ENCODE measurements at places on chromosomes 7 and 10.

- no peak for DNase-seq
These were observed 28.1 kb upstream of the NEUROD6 start for GRCh38 chr7:31368620-31369019.

GRCh38 chr10:34102237-34102673, 712.8 kb downstream of the PARD3 start:
- no peak for DNase-seq

GRCh38 chr7:80883154-80884025, 35.5 kb downstream of the SEMA3C start:
- no peak for DNase-seq

DNA sequence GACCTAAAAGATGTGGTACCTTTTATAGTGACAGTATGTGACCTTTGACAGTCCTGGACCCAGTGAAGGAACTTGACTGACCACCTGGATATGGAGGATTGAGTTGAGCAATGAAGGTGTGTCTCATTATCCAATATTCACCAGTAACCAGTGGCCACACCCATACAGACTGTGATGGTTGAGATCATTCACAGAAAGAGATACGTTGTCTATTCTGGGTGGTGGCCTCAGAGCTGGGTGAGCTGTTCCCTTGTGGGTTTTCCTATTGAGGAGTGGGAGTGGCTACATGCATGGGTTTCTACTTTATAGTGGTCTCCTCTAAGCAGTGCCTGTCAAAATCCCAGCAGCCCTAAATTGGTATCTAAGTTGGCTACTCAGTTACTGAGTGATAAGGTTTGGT, 507.4 kb downstream of the SORCS3 start:
- no peak for DNase-seq

DNA sequence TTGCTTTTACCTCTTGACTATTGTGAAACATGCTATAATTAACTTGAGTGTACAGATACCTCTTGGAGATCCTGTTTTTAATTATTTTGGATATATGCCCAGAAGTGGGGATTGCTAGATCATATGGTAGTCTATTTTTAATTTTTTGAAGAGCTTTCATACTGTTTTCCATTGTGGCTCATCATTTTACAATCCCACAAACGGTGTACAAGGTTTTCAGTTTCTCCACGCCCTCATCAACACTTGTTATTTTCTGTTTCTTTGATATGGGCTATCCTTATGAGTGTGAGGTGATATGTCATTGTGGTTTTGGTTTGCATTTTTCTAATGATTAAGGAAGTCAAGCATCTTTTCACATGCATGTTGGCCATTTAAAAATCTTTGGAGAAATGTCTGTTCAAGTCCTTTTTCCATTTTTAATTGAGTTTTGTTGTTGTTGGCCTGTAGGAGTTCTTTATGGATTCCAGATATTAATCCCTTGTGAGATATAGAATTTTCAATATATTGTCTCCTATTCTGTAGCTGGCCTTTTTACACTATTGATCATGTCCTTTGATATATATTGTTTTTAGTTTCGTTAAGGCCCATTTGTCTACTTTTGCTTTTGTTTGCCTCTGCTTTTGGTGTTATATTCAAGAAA, 7.5 kb downstream of the AGK start:
- peak; percentile 84 for DNase-seq

DNA sequence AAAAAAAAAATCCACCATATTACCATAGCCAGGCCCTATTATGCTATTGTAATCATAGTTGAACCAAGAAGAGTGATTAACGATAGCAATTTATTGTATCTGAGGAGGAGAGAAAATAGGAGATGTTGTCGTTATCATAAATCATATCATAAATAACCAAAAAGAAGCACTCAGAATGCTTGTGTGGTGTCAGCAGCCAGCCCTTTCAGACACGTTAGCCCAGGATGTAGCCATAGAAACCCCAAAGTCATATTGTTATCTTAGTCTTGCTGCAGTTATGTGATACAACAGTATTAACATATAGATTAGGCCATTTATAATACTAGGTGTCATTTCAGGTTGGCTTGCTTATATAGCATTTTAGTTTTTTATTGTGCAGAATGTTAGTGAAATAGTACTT, 102.2 kb upstream of the GATA3 start:
- no peak for DNase-seq

- DNase-seq: no peak
These were observed 153.5 kb downstream of the ELFN1 start for GRCh38 chr7:1823376-1824150.

GRCh38 chr7:38317515-38317914, 44.1 kb upstream of the TARP start:
- DNase-seq: no peak

DNA sequence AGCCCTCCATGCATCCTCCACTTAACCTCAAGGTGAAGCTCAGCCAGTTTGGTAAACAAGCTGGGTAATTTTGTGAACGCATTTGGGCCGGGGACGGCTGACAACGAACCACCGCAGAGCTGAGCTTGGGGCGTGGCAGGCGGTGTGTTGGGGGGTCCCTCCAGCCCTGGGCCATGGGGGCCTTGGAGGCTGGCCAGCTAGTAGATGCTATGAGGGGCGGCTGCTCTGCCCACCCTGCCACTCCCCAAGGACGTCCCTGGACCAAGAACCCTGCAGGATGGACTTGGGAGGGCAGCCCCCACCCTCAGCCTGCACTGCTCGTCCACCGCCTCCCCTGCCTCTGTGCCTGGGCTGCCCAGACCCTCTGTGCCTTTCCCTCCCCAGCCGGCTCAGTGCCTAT, 12.0 kb upstream of the SCART1 start:
- DNase-seq: no peak

GRCh38 chr7:71933426-71933825, 478.7 kb downstream of the CALN1 start:
- no peak for DNase-seq

GRCh38 chr7:84744385-84744784, 442.5 kb downstream of the SEMA3D start:
- DNase-seq: no peak

DNA sequence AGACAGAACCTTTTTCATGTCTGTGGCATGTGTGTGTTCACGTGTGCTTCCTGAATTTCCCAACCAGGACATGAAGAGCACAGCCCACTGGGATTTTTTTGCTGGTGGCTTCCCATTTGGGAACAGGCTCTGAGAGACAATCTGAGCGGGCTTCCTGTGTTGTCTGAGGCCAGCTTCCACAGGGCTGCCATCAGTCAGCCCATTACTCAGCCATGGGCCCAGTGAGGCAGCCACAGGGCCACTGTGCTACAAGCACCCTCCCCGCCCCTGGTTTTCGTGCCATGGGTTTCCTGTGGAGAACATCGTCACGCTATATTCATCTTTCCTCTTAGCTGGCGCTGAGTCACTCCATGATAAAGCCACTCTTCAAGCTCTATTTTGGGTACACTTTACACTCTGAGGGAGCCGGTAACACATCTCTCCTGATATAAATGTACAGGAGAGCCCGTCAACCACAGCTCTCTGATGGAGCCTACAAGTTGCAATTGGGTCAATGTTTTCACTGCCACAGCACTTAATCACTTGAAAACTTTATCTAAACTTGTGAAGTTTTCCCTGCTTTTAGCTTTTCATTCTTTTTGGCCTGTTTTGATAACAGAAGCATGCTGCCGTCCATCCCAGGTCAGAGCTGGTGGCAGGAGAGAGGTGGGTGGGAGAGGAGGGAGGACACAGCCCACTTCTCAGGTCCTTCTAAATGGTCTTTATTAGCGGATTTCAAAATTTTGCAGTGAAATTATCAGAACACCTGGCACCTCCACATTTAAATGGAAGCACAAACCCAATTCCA, 96.9 kb downstream of the HIPK2 start:
- DNase-seq: no peak

GRCh38 chr10:118868589-118868988, 113.8 kb upstream of the CACUL1 start:
- no peak for DNase-seq

DNA sequence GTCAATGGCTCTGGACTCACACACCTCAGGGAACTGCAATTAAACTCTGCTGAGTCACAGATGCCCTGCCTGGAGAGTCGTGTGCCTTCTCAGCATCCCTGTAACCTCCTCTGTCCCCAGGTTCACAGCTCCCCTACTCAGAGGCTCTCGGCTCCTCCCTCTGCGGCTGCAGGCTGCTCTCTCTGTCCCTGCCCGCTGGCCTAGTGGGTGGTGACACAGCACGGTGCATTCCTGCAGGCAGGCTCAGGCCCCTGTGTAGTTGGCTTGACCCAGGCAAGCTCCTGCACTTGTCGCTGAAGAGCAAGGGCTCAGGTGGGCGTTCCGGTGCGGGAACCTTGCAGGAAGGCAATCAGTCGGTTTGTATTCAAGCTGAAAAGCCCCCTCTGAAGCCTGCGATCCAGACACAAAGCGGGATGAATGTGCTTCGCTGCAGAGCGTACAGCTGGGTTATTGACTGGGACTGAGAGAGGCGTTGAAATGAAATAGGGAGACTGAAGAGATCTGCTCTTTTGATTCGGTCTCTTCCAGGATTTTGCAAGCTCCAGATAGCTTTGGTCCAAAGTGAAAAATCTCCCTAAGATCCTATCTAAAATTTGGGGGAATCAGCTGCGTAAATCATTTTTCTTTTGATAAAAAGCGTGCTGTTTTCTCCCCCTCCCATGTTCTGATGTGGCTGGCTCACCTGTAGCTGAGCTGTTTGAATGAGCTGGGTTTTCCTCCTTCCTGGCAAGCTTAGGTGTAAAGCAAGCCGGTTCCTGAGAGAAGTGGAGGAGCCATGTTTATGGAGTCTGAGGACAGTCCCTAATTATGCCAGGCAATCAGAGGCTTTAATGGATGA, 208.7 kb upstream of the PHYHIPL start:
- peak; percentile 25 for DNase-seq

GRCh38 chr7:123811056-123811455, 33.9 kb upstream of the HYAL4 start:
- no peak for DNase-seq

- DNase-seq: no peak
These were observed 770.2 kb downstream of the GRID1 start for GRCh38 chr10:85596389-85596788.

DNA sequence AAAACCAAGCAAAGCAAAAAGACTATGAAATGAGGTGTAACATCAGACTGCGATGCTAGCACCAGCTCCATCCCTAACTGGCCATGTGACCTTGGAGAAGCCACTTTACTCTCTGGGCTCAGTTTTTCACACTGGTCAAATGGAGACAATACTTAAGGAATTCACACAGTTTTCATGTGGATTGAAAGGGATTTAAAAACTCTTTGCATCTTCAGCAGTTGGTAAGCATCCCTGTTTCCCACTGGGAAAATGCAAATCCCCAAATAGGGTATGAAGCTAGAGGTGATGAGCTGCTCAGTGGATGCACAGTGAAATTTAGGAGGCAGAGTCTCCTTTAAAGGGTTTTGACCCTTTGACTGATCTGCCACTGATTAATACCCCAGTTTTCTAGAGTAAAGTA, 240.7 kb downstream of the SORCS3 start:
- DNase-seq: no peak

GRCh38 chr10:12539350-12540164, 190.2 kb downstream of the CAMK1D start:
- no peak for DNase-seq

DNA sequence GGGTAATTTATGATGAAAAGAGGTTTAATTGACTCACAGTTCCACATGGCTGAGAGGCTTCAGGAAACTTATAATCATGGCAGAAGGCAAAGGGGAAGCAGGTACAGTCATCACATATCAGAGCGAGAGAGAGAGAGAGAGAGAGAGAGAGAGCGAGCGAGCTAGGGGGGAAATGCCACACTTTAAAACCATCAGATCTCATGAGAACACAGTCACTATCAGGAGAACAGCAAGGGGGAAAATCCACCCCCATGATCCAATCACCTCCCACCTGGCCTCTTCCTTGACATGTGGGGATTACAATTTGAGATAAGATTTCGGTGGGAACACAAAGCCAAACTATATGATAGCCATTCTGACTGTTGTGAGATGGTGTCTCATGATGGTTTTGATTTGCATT, 576.3 kb downstream of the GFRA1 start:
- no peak for DNase-seq

DNA sequence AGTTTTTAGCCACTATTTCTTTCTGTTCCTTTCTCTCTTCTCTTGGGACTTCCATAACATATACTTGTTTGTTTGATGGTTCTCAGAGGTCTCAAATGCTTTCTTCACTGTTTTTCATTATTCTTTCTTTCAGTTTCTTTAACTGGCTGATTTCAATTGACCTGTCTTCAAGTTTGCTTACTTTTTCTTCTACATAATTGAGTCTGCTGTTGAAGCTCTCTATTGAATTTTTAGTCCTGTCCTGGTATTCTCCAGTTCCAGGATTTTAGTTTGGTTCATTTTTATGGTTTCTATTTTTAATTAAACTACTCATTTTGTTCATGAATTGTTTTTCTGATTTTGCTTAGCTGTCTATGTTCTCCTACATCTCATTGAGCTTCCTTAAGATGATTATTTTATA, 1305.3 kb upstream of the CELF2 start:
- no peak for DNase-seq

- DNase-seq: peak; percentile 18
These were observed 77.0 kb downstream of the ADCYAP1R1 start for GRCh38 chr7:31129067-31129466.
